CD4-positive, alpha-beta T cell treated with Interleukin-17A for 4 hours (primary cell): ENCODE measurements at places on chromosomes 5 and 9.

- DNase-seq: no peak
Observed at GRCh38 chr5:156272139-156272538, 54.8 kb upstream of the SGCD start.

GRCh38 chr9:107211284-107211923 lies 71.7 kb upstream of the RAD23B start:
- DNase-seq: no peak

DNA sequence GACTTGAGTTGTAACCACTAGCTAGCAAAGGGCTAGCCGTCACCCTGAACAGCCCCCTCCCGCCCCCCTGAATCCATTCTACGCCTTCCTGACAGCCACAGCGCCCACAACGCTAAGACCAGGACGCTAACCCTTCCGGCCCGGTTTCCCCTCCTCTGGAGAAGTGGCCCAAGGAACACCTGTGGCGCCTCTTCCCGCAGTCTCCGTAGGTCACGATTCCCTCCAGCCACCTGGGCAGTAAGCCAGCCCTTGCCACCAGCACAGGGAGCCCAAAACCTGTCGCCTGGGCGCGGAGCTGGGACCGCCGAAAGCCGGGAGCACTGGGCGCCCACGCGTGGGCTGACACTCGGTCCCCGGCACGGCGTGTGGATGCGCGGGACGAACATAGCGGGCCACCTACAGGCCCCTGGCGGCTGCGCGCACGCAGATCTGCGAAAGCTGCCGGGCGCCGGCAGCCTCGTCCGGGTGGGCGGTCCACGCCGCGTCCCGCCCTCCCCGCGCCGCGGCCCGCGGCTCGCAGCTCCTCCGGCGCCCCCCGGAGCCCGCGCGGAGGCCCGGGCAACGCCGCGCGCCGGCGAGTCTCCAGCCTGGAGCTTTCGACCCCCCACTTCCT lies 596 bp downstream of the IRF1 start:
- peak; percentile 81 for DNase-seq

- no peak for DNase-seq
Observed at GRCh38 chr5:67728326-67728890, 487.1 kb upstream of the PIK3R1 start.

DNA sequence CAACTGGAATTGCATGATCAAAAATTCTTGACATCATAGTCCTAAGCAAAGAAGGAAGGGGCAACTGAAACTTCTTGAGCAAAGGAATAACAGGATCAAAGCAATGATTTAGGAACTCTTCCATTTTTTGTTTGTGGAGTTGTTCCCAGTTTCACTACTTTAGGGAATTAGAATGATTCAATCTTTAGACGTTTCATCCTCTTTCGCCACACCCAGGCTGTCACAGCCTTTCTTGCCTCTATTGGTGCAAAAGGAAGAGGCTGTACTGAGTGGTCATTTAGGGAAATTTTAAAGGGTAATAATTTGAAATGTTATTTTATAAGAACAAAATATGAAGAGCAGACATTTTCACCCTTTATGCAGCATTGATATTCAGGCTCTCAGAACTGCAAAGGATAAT lies 1026.0 kb upstream of the ARRDC3 start:
- DNase-seq: no peak

DNA sequence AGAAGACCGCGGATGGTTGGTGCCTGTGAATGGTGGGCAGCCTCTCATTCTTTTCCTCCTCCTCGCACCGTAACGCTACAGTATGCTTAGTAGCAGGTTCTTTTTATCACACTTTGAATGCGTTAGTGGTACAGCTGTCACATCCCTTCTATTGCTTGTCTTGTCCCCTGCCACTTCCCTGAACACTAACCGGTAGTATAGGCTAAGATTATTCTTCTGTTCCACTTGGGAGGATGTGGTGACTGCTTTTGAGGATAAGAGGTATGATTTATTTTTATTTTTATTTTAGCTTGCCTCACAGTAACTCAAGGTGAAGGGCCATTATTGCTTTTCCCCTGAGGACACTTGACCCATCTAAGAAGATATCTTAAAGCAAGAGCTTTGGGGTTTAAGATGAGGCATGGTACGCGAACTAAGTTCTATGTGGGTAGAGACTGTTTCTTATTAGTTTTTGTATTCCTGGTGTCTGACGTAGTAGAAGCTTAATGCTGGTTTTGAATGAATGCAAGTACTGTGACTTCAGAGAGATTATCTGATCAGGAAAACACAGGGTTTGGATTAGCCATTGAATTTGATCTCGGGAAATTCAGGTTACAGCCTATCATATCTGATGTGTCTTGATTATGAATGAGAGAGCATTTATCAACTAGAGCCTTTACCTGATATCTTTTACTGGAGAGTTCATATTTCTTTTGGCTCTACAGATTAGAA lies 951 bp downstream of the UNC13B start:
- no peak for DNase-seq

DNA sequence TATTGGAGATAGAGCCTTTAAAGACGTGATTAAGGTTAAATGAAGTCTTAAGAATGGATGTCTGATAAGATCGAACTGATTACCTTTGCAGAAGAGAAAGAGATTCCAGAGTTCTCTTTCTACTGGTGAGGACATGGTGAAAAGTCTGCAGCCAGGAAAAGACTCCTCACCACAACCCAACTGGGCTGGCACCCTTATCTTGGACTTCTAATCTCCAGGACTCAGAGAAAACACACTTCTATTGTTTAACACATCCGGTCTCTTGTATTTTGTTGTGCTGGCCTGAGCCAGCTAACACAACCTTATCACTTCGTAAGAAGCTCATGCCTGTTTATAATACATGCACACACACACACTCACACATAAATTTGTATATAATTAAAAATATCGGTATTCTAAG lies 489.1 kb downstream of the PRDM9 start:
- no peak for DNase-seq

GRCh38 chr5:7869474-7870136 lies 657 bp downstream of the MTRR start:
- DNase-seq: peak; percentile 37

- no peak for DNase-seq
Observed at GRCh38 chr9:137015976-137016375, 12.1 kb downstream of the ABCA2 start.

- DNase-seq: peak; percentile 39
Observed at GRCh38 chr5:80254767-80255430, 949 bp downstream of the SERINC5 start.

GRCh38 chr9:106954974-106955850 lies 92.2 kb downstream of the ZNF462 start:
- DNase-seq: no peak

- DNase-seq: no peak
Observed at GRCh38 chr5:22643356-22643755, 209.8 kb downstream of the CDH12 start.

GRCh38 chr5:75856056-75856455 lies 138.8 kb upstream of the POC5 start:
- DNase-seq: no peak

DNA sequence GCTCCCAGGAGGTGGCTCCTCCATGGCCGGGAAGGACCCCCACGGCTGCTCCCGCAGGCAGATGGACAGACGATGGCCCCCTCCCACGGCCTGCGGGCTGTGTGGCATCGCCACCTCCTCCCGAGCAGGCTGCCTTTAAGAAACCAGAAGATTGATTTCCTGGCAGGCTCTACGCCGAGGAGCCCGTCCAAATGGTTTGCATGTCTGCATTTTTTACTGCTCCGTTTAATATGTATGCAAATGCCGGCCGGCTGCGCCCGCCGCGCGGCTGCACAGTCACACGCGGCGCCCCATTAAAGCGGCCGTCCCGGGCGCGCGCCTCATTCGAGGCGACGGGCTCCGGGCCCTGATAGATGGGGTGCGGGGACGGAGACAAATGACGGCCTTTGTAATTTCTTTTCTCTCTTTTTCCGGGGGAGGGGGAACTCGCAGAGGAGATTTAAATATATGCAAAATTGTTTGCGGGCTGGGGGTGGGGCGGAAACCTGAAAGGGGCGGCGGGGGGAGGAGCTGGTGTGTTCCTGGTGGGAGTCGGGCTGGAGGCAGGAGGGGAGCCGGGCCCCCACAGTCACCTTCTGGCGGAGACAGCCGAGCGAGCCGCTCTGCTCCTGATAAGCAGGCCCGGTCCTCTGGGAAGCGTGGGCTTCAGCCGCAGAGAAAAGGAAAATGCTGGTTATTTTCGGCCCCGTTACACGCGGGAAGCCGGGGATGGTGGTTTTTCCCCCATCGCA lies 158.7 kb upstream of the IER5L start:
- peak; percentile 57 for DNase-seq

GRCh38 chr9:81717061-81717746 lies 27.9 kb upstream of the TLE1 start:
- DNase-seq: no peak

DNA sequence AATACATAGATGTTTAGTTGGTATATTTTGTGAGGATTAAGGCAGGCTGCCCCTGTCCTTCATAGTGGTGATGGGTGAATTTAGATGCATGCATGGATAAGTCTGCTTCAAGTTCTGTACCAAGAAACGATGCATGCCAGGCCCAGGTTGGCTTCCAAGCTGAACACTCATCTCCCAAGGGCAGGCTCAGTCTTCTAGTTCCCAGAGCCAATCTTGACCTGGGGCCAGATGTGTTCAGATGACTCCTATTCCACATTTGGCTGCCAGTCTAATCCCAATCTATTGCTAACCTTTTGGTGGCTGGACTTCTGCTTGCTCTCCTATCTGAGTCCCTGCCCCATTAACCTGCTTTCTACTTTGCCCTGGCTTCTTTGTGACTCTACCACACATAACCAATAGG lies 18.5 kb upstream of the SNAPC3 start:
- no peak for DNase-seq

DNA sequence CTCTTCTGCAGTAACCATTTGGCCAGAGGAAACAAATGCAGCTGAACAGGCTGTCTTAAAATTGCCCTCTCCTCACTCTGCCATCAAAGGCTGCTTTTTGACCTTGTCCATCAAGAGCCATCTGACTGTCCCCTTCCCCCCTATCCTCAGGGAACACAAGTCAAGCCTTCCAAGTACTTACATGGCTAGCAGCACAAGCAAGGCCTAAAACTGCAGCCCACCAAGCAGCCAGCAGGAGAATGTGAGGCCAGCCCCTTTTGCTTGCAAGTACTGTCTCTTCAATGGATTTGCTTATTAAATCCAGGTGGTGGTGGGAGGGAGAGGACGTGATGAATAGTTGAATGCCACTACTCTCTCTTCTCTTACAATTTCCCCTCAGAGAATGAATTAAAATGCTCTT lies 83.5 kb downstream of the HTR1A start:
- no peak for DNase-seq

DNA sequence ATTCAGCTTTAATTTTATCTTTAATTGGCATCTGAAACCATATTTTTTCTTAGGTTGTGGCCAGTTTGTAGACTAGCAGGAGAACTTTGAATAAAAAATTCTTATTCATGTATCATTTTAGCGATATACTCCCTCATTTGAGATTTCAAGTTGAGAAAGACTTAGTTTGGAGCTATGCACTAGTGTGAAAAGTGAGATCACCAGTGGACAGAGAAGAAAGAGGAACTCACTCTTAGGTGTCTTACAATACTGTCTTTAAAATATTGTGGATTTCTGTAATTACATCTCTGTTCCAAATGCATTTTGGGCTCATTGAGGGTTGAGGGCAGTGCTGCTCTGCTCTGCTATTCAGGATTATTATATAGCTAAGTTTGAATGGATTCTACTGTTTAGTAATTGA lies 54.7 kb downstream of the NAA35 start:
- DNase-seq: no peak

- no peak for DNase-seq
Observed at GRCh38 chr9:107218829-107219485, 64.1 kb upstream of the RAD23B start.

GRCh38 chr5:132257131-132258101 lies at the start of gene PDLIM4:
TSS of gene PDLIM4 (plus strand) at chr5:132257696. CDS start at chr5:132257735, 39 bp downstream.
- DNase-seq: no peak

- no peak for DNase-seq
Observed at GRCh38 chr9:73995836-73996235, 501.3 kb upstream of the RORB start.

DNA sequence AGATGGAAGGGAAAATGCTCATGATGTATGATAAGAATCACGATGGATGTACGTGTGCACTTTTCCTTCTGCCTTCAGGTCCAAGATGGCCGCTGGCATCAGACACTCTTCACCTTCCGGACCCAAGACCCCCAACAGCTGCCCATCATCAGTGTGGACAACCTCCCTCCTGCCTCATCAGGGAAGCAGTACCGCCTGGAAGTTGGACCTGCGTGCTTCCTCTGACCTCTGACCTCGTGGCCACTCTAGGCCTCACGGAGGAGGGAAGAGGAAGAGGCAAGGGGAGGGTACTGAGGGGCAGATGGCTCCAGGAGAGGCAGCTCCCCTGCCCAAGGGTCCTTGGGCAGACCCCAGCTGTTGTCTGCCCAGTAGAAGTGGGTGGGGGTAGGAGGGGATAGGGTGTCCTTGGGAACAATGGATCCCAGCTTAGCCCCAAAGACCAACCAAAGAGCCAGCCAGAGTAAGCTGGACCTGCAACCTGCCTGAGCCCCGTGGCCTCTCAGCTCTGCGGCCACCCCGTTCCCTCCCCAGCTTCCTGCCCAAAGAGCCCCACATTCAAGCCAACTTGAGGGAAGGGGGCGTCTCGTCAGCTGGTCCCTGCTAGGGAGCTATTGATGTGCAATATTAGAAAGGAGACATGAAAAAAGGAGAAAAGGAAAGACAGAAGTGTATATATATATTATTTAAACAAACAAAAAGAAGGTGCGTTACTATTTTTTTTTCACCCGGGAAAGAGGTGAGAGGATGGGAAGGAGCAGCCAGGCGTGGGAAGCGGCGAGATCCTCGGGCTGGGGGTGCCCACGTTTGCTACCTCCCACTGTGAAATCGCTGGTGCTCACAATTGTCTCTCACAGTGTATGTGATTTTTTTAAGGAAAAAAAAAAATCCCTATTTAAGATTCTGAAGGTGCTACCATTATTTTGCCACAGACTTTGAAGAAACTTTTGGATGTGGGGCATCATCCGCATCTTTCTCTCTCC lies 12.1 kb upstream of the ORM1 start:
- DNase-seq: no peak
